Right renal pelvis (tissue), 4 donors: ENCODE measurements at places on chromosomes 2 and 18. TPM values are rescaled to one million over a fixed set of nuclear protein-coding genes. Genes with fewer than 3 reads are reported as not detected.

DNA sequence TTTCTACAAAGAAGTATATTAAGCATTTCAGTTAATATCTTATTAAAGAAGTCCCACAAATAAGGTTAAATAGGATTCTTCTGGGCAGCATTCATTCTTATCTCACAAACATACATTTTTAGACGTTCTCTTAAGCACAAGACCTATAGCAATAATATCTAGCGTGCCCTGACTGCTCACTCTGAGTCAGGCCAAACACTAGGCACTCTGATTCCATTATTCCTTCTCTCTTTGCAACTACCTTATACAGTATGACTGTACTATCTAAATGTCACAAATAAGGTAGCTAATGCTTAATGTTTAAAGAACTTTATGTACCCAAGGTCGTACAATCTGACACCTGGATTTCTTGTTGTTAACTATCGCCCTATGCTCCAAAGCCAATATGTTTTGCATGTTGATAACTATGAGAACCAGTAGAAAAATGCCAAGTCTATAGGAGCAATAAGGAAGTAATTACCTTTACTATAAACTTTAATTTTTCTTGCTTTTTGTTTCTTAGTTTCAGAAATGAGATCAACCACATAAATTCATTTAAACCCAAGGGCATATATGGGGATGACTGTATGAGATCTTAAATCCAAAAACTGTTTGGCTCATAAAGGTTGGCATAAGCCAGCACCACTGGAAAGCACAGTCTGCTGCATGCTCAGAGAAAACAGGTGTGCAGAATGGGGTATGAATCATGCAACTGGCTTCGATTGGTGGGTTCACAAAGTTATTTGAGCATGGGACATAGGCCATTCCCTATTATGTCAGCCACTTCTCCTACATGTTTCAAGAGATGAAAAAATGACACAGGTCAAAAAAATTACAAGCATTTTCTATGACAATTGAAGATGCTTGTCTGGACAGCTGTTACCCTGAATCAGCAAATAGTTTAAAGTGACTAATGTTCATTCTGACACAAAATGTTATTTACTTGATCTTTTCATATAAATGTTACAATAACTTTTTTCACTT is 352.0 kb downstream of the IRS1 start:
- DNase-seq: no peak

DNA sequence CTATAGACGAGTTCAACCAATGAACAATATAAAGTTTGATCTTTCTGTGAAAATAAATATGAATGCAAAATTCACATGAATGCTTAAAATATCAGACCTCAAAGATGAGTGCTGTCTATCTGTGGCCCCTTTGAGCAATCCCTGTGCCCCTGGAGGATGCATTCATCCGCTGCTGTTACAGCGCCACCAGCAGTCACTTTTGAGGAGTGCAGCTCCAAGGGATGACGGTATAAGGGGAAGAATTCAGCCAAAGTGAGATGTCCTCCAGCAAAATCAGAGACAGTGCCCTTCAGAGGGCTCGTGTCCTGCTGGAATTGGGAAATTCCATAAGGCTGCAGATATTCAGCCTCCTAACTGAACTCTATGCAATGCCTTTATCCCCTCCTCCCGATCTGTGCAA is 12.0 kb upstream of the CHRNA1 start:
- no peak for DNase-seq

DNA sequence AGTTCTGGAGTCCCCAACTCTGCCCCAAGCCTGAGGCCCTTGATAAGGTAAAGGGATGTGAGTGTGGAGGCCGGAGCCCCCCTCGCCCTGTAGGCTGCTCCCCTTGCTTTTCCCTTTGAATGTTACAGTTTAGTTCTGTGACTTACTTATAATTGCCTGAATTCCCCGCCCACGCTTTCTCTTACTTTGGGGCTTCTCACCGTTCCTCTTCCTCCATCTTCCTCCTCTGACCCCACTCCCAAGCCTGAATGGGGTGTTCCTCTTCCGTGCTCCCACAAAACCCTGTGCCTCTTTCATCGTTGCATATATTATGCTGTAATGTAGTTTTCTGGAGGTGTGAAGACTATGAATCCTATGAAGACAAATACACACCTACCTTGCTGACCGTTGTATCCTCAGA is 15.0 kb upstream of the IL1RN start:
- DNase-seq: no peak

DNA sequence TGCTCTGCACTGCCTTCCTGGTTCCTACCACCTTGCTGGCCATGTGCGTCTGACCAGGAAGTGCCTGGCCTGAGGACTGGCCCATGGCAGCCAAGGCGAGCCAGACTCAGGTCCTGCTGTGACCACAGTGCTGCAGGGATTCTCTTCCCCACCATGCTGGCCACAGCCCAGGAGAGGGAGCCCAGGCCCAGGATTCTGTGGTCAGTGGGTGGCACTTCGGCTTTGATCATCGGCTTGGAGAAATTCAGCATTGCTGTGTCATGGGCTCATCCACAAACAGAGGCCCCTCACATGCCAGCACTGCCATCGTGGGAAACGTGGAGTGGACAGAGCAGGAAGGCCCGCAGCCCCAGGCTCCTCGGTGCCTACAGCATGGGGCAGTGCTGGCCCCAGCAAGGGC is 211.6 kb downstream of the SEPTIN10 start:
- no peak for DNase-seq

DNA sequence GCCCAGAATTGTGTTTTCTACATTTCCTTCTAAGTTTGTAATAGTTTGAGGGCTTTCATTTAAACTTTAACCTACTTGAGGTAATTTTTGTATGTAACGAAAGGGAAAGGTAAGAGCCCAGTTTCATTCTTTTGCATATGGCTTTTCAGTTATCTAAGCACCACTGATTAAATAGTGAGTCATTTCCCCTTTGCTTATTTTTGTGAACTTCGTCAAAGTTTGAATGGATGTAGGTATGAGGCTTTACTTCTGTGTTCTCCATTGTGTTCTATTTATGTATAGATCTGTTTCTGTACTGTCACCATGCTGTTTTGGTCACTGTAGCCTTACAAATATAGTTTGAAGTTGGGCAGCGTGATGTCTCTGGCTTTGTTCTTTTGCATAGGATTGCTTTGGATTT is 944.8 kb upstream of the CNTNAP5 start:
- no peak for DNase-seq

DNA sequence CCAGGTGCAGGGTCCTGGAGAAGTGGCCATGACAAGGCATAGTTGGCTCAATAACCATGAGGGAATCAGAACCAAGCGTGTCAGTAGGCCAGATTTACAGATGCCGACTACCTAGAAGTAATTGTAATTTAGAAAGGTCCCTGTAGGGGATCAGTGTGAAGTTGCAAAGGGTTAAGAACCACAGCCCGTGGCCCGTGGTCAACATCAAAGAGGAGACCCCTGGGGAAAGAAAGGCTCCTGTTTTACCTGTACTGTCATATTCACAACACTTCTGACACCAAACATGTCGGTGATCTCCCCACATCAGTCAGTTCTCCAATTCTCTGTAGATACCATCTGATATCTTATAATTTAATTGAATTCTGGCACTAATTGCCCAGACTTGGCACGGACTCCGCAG is 31.0 kb downstream of the SP100 start:
- DNase-seq: no peak

DNA sequence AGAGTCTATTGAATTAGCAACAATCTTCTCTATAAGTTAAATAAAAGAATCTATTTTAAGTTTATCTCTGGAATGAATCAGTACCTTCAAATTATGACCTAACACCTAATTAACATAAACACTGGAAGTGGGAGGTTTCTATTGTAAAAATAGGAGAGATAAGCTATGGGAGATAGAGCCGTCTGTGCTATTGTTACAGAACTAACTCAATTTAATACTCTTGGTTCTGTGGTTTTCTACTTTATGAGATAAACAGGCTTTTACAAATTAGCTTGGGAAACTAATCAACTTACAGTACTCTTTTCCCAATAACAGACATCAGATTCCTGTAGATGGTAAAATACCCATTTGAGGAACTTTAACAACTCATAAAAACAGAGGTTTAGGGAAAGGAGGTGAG is 25.6 kb upstream of the STAT1 start:
- DNase-seq: no peak

- DNase-seq: peak; percentile 39
Measured at GRCh38 chr2:5696404-5696944, 4.3 kb downstream of the SOX11 start.

RGPD3 gene
- 0.51 TPM for polyA plus RNA-seq

ALPI gene
- polyA plus RNA-seq: not detected

LAMA1 gene
- polyA plus RNA-seq: 62.5 TPM

GNAL gene
- polyA plus RNA-seq: 3.3 TPM

SALL3 gene
- polyA plus RNA-seq: 11.6 TPM
